ENCODE measurements at places on chromosomes 12 and 14.

DNA sequence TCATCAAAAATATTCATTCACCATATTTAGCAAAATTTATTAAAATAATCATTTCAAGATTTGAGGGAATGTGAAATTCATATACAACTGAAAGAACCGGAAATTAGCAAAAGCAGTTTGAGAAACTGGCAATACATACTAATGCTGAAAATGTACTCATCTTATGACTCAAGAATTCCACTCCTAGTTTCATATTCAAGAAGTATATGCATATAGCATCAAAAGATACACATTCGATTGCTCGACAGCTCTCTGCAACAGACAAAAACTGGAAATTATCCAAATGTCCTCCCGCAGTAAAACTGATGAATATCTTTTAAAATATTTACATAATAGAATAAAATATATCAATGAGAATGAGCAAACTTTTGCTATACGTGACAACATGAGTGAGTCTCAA, 189.2 kb upstream of the MGAT4C start:
- DNase-seq = no peak

GRCh38 chr14:55454264-55455002, 14.0 kb upstream of the TBPL2 start:
- DNase-seq = peak; percentile 53

GRCh38 chr14:102516531-102517391, 7.2 kb upstream of the ANKRD9 start:
- peak; percentile 77 for DNase-seq

DNA sequence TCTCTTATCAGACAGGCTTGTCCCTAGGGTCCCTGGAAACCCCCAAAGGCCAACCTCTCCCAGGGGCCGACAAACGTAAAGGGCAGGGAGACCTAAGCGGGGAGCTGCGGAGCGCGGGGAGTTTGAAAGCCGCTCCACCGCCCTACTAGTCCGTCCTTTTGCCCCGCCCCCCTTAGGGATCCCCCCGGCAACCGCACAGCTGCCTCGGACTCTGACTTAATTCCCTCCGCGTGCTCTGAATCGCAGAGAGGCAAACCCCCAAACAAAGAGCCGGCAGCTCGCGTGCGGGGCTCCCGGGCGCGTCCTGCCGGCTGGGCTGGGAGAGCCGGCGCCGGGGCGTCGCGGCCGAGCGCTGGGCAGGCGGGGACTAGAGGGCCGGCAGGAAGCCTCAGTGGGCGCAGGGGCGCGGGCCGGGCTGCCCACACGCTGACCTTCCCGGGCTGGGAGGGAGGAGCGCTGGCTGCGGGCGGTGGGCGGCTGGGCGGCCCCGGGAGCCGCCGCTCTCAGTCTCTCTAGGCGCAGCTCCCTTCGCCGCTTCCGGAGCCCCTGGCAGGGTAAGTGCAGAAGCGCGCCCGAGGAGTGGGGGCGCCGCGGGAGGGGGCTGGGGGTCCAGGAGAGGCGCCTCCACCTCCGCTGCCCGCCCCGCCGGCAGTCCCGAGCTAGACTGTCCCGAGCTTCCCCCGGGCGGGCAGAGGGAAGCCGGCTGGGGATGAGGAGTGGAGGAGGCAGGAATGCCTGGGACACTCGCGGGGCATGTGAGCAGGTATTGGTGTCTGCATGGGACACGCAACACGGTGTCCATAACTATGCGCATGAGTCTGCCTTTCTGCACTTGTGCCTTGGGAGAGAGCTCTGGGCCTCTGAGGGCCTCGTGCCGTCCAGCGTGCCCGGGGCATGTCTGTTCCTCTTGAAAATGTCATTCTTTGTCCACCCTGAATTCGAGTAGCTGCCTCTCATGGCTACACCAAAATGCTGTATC, at the start of gene TSPAN11:
Gene TSPAN11, plus strand, starts transcription at position 506 of the 979 bp plus-strand sequence. CDS start 27,244 bp downstream, outside the sequence.
- peak; percentile 76 for DNase-seq

GRCh38 chr12:54000116-54001114, at the start of gene HOXC9:
Gene HOXC9 (plus strand): TSS chr12:54000161. CDS start chr12:54000189, 28 bp downstream.
- no peak for DNase-seq

- DNase-seq = no peak
Observed at GRCh38 chr14:35573911-35574310, 39.9 kb downstream of the INSM2 start.

DNA sequence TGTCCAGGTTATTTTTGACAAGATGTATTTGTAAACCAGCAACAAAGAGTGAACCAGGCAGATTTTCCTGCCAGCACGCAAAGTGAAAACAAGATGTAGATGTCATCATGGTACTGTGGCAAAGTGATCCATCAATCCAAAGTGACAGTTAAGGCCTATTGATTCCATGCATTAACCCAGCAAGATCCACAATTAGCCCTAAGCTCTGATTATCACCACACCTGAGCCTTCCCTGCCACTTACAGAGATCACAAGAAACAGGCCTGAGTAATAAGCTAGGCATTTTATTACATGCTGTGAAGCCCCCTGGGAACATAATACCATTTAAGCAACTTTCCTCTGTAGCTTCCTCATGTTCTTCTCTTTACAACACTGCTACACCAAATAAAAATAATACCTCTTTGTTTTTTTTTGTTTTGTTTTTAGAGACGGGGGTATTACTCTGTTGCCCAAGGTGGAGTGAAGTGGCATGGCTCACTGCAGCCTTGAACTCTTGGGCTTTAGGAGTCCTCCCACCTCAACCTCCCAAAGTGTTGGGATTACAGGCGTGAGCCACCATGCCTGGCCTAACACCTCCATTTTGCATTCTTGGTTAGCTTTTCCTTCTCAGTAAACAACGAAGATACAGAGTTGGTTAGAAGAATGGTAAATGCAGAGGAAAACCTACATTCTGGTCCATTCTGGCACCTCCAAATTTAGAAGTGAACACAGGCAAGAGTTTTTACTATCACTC, 85.5 kb downstream of the STON2 start:
- no peak for DNase-seq

DNA sequence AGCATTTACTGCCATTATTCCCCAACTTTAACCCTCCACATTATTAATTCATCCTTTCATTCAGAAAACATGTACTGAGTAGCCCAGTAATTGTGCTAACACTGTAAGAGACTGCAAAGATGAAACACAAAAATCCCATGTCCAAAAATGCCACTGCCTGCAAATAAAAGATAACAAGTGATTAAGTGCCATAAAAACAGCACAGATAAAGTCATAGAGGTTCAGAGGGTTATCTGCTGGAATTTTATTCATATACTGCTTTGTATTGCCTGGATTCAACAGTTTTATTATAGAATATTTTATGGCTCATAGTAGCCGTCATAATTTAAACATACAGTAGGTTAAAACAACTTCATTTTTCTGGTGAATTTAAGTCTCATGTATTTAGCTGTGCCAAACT, 177.9 kb downstream of the KICS2 start:
- no peak for DNase-seq

GRCh38 chr12:83893101-83893500, 1019.5 kb downstream of the SLC6A15 start:
- peak; percentile 2 for DNase-seq

DNA sequence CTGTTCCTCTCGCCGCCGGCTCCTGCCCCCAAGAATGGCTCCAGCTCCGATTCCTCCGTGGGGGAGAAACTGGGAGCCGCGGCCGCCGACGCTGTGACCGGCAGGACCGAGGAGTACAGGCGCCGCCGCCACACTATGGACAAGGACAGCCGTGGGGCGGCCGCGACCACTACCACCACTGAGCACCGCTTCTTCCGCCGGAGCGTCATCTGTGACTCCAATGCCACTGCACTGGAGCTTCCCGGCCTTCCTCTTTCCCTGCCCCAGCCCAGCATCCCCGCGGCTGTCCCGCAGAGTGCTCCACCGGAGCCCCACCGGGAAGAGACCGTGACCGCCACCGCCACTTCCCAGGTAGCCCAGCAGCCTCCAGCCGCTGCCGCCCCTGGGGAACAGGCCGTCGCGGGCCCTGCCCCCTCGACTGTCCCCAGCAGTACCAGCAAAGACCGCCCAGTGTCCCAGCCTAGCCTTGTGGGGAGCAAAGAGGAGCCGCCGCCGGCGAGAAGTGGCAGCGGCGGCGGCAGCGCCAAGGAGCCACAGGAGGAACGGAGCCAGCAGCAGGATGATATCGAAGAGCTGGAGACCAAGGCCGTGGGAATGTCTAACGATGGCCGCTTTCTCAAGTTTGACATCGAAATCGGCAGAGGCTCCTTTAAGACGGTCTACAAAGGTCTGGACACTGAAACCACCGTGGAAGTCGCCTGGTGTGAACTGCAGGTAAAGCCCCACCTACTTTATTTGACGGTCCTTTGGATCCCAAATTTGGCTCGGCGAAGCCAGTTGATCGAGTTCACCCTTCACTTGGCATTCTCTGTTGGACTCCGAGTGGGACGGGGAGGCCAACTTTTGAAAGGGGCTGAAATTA, 1.5 kb downstream of the WNK1 start:
- DNase-seq = peak; percentile 14

DNA sequence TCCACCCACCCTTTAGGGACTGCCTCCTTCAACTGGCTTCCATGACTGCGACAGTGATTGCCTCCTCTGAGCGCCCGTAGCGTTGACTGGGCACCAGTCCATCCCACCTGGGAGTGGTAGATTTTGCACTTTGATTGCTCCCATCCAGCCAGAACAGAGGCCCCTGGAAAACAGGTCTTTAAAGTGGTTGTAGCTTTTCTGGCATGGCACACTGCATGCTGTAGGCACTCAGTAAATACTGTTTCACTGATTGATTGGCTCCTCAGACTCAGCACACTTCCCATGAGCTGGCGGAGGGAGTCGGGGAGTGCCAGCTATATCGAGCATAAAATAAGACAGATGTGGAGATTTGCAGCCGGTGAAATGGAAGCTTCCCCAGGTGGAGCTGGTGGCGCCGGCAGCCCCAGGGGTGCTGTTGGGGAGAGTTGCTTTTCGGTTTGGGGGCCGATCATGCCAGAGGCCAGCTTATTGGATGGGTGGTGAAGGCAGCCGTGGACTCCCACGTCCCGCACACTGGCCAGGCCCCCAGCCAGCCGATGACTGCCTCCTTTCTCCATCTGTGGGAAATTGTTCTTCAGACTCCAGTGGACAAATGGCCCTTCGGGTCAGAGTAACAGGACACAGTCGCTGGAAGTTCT, 200.2 kb downstream of the TSPAN9 start:
- no peak for DNase-seq

DNA sequence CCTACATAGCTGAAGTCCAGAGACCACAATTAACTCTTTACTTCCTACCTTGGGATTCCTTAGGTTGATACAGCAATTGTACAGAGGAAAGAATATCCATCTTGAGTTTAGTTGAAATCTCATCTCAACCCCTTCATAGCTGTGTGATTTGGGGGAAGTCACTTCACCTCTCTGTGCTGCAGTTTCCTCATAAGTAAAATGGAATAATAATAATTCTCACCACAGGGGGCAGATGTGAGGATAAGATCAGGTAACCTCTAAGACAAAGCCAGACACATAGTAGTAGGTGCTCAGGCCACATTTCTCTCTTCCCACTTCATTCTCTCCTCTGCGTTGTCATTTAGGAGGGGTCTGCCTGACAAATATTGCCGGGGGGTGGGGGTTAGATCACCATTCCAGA, 6.7 kb downstream of the FOXN4 start:
- no peak for DNase-seq

GRCh38 chr12:95147866-95148265, 69.4 kb downstream of the FGD6 start:
- no peak for DNase-seq

GRCh38 chr12:121805171-121806008, 1.6 kb downstream of the SETD1B start:
- no peak for DNase-seq

DNA sequence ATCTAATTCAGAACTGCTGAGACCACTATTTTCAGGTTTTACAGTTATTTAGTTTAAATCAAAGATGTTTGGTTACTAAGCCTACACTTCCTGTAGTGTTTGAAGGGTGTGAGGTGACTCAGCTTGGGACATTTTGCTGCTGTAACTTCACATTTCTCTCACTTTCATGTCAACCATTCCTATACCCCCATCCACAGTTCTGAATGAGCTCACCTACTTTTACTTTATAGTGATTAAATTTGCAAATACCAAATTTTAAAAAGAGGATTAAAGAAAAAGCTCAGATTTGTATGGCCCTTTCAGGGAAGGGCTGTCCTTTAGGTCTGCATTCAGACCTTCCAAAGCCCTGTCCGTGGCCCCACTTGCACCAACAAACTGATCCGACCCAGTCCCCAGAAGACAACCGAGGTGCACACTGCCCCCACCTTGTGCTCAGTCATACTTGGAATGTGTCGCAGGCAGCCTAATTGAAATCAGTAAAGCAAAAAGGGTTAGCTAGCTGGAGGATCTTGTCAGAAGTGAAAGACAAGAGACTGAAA, 174.4 kb downstream of the MON2 start:
- DNase-seq = peak; percentile 54

GRCh38 chr12:17357396-17357795, 732.6 kb downstream of the RERGL start:
- no peak for DNase-seq

DNA sequence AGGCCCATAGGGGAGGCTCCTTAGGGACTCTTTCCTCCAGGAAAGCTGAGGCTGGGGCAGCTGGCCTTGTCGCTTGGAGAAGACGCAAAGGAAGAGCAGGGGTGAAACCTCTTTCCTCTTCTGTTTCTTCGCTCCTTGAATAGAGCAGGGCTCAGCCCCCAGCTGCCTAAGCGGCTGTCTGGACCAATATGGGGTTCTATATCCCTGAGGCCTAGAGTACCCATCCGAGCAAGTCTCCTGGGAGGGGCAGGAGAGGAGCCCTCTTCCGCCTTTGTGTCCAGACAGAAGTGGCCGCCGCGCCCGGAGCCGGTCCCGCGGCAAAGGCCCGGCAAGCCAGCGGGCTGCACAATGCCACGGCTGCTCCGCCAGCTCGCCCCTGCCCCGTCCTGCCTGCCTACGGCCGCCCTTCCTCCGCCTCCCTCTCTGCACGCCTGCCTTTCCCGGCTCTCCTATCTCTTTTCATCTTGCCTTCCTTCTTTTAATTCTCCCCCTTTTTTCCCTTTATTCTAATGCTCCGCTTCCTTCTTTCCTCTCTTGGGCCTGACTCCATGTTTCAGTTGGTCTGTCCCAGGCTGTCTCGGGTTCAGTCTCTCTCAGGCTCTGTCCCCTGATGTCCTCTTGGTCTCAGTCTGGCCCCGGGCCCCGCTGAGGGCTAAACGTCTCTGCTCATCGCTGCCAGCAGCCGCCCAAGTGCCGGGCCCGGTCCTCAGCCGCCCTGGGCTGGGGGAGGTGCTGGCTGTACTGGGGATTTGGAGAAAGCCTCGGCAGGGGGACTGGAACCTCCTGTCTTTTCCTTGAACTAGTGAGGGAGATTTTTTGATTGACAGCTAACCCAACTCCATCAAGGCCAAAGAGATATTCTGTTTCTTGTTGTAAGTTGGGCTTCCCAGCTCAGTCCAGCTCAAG, 2.5 kb upstream of the HOXC9 start:
- no peak for DNase-seq

DNA sequence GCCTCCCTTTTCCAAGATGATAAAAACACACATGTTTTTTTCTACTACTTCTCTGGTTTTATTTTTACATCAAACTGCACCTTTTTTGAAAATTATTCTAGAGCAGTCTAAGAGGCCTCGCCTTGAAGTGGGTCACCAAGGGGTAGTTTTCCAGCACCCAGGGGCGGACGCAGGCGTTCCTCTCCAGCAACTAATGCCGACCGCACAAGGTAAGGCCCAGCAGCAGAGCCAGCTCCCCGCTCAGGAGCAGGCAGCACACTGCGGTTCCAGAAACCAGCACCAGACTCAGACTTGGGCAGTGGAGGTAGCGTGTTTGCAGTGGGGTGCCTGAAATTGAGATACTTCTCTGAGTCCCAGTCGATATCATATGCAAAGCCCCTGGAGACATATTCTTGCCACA, 31.6 kb downstream of the EP400 start:
- DNase-seq = no peak

- no peak for DNase-seq
Observed at GRCh38 chr12:67474934-67475620, 173.5 kb upstream of the DYRK2 start.
